ENCODE measurements at places on chromosomes 4 and X. TPM values are rescaled to one million over a fixed set of nuclear protein-coding genes. Genes with fewer than 3 reads are reported as not detected.

MMAA gene
- total RNA-seq: 5.8 TPM

NEIL3 gene
- total RNA-seq: 9.6 TPM

CLDN34 gene
- total RNA-seq: 0.32 TPM

CENPVL2 gene
- total RNA-seq: not detected

GRCh38 chr4:142427456-142427855 lies 418.6 kb downstream of the INPP4B start:
- no peak for DNase-seq

GRCh38 chrX:121836000-121836399 lies 788.6 kb downstream of the GLUD2 start:
- DNase-seq: no peak

- no peak for DNase-seq
Observed at GRCh38 chrX:81241753-81242152, 39.9 kb downstream of the SH3BGRL start.

DNA sequence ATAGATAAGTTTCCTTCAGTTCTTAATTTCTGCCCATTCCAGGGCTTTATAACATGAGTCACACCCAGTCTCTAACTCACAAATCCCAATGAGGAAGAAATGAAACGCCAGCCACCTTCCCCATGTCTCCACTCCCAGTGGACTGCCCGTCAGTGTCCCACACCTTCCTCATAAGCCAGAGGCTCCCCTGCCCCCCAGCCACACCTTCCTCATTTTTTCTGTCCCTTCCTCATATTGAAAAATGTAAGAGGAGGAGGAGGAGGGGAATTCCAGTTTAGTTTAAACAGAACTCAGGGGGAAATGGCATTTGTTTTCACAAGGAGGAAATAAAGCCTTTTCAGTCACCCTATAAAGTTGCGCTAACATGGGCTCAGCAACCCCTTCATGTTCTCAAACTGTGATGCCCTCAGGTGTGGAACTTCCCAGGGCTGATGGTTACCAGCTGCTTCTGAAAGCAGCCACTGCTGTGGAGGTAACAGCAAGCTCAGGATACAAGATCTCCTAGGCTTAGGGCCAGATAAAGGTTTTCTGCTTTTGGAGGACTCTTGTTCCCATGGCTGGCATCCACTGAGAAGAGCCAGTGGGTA lies 97.8 kb downstream of the PARM1 start:
- DNase-seq: no peak

ENPEP gene
- total RNA-seq: 45.6 TPM

DNA sequence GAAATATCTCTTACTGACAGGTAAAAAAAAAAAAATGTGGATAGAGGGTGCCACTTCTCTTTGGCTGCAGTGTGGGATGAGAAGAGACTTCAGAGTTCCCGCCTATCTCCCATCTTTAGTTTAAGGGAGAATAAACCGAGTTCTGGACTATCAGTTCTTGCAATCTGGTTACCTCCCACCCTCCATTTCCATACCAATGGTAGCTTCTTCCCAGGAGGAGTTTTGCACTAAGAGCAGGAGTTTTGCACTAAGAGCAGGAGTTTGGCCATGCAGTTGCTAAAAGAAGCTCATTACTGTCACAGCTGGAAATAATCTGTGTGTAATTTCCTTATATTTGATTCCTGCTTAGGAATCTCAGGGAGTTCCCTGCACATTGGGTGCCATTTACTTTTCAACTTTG lies 10.8 kb upstream of the GUCY1B1 start:
- DNase-seq: no peak

GRCh38 chr4:180557950-180558349 lies 1685.3 kb upstream of the TENM3 start:
- no peak for DNase-seq

DNA sequence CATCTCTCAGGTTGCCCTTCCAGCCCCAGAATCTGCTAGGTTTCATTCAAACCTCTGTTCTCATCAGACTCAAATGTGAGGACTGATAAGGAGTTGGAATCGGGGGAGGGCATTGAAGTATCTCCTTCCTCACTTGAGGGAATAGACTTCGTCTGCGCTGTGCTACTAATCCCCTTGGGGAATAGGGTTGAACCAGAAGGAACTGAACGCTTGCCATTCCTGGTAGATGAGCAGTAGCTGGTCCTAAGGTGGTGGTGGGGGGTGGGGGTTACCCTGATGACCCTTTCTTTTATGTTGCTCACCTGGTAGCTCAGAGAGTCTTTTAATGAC lies 692 bp upstream of the SLC9A7 start:
- DNase-seq: no peak

DNA sequence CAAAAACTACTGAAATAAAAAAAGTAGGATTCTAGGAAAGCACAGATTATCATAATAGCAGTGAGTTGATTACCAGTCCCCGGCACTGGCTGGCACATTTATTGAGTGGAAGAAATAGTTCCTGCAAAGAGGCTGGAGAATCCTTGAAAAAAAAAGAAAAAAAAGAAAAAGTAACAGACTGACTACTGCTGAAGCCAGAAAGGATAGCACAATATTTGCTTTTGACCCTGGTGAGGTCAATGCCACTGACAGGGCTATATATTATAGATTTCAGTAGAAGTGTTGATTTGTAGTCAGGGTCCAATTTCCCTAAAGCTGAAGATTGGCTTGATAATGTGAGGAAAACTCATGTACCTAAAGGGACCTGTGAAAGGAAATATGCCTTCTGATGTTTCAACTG lies 64.7 kb downstream of the NDNF start:
- no peak for DNase-seq

DNA sequence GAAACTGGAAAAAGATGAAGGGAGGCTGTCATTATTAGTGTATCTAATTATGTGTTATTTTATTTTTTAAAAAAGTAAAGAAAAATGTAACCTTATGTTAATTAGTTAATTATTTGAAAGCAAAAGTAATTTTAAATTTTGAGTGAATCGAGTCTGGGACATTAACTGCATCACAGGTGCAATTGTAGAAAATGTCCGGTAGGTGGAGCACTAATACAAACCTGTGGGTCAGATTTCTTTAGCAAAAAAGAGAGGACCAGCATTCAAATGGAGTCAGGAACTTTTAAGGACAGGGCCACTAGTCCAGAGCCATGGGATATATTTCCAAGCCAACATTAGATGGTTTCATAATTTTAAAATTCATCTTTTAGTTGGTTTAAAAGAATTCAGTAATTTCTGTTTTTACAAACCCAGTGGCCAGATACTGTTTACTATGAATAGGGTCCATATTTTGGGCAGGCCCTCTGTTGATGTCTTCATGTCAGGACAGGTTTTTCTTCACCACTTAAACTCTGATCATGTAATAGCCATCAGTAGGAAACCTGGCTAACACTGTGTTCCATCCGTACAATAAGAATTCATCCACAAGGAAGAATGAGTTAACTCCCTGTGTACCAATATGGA lies 27.2 kb downstream of the BST1 start:
- no peak for DNase-seq

GRCh38 chrX:49756692-49757091 lies 60.9 kb upstream of the PAGE1 start:
- DNase-seq: no peak

DNA sequence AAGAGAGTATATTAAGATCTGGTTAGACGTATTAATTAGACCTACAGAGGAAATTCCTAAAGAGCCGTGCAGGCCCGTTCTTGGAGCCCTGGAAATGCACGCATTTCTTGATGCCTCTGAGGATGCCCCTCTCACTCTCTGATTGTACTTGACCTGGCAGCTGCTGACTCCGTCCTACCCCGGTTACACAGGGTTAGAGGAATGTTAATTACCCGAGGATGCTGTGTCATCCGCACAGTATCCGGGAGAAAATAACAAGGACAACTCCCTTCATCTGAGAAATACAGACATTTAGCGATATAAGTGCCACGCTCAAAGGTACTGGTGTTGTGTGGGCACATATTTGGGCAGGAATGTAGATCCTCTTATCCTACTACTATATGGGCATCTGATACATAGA lies 404.6 kb upstream of the FAT1 start:
- DNase-seq: no peak

DNA sequence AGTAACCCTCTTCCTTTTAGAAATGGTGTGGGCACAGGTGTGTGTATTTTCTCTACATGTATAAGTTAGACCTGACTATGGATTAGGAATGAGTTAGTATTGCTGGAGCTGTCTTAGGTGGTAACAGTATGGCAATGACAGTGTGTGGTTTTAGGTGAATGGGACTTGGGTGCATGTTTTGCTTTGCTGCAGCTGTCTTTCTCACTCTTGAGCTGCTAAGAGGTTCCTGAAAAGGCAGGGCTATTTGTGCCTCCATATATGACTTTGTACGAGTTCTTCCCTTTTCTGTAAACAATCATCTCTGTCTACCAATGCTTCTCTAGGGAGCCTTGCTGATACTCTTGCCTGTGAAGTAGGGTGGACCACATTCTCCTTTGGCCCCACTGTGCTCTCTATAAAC lies 234.8 kb upstream of the HHIP start:
- DNase-seq: no peak

DNA sequence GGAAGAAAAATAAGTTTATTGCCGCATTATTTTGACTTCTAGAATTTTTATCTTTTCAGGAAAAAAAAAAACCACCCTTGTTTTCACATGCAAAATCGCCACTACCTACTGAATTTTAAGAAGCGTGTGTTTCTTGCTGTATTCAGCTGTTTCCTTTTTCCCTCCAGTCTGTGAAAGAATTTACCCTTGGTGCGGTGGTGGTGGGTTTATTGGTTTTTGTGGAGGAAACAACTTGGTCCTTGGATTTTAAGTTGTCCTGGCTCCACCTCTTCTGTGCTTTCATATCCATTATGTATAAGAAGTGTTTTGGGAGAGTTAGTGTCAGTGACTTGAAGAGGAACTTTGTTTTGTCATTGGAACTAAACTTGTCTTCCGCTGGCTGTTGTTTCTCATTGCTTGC lies 8.1 kb downstream of the RAPGEF2 start:
- DNase-seq: no peak

GRCh38 chr4:147480502-147480890 lies 401 bp upstream of the EDNRA start:
- DNase-seq: no peak

GRIA3 gene
- 6.0 TPM for total RNA-seq

DNA sequence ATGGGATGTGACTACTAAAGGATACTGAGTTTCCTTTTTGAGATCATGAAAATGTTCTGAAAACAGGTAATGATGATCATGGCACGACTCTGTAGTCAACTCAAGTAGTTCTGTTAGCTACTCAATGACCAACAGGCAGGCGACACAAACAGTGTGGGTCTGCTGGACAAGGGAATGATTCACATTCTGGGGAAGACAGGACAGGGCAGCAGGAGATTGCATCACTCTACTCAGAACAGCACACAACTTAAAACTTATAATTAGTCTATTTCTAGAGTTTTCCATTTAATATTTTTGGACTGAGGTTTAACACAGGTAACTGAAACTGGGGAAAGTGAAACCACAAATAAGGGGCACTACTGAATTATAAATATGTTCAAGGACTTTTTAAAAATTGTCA lies 365.2 kb downstream of the PRDM5 start:
- no peak for DNase-seq

- no peak for DNase-seq
Observed at GRCh38 chr4:41418444-41418843, 119.5 kb upstream of the LIMCH1 start.

All from urinary bladder (tissue), 4 donors.